Activated CD8-positive, alpha-beta memory T cell treated with anti-CD3 and anti-CD28 coated beads for 24 hours (primary cell): ENCODE measurements at places on chromosomes 3 and 15.

- DNase-seq: no peak
These were observed 9.9 kb upstream of the CCDC54 start for GRCh38 chr3:107367353-107367752.

GRCh38 chr15:100355342-100355741 lies 13.6 kb upstream of the ADAMTS17 start:
- no peak for DNase-seq

- DNase-seq: no peak
These were observed 1455.9 kb downstream of the SI start for GRCh38 chr3:163622384-163622783.

DNA sequence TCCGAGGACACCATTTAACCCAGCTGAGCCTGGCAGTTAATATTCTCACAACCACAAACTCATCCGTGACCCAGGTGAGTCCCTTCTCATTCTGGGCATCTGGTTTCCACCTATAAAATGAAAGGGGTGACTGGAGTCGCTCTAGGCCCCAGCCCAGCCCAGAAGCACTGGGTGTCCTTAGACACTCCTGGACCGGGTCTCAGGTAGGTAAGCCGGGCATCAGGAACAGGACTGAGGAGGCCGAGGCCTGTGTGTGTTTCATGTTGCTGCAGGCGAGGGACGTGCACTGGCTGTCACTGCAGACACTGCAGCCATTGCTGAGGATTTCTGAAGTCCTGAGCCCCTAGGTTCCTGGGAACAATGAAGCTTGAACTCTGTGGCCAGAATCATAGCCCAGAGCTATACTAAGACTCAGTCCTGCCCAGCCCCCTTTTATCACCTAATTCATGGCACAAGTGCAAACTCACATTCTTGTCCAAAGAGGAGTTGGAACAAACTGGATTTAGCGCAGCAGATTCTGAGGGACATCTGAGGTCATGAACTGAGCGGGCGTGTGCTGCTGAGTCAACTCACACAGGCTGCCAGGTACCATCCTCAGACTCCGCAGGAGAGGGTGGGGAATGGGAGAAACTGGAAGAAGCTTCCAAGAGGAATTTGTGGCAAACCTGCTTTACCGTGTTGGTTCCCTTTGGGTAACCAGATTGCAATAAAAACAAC lies 184.9 kb downstream of the FAM43A start:
- no peak for DNase-seq

- DNase-seq: no peak
These were observed 379.8 kb downstream of the VPS13C start for GRCh38 chr15:61680260-61681037.

- no peak for DNase-seq
These were observed 315.2 kb upstream of the ROBO2 start for GRCh38 chr3:76724706-76725105.
